Liver (tissue), 10 donors: ENCODE measurements at places on chromosomes 12 and 14. TPM values are rescaled to one million over a fixed set of nuclear protein-coding genes. Genes with fewer than 3 reads are reported as not detected.

The TOX4 gene
- total RNA-seq = 22.4 TPM

DNA sequence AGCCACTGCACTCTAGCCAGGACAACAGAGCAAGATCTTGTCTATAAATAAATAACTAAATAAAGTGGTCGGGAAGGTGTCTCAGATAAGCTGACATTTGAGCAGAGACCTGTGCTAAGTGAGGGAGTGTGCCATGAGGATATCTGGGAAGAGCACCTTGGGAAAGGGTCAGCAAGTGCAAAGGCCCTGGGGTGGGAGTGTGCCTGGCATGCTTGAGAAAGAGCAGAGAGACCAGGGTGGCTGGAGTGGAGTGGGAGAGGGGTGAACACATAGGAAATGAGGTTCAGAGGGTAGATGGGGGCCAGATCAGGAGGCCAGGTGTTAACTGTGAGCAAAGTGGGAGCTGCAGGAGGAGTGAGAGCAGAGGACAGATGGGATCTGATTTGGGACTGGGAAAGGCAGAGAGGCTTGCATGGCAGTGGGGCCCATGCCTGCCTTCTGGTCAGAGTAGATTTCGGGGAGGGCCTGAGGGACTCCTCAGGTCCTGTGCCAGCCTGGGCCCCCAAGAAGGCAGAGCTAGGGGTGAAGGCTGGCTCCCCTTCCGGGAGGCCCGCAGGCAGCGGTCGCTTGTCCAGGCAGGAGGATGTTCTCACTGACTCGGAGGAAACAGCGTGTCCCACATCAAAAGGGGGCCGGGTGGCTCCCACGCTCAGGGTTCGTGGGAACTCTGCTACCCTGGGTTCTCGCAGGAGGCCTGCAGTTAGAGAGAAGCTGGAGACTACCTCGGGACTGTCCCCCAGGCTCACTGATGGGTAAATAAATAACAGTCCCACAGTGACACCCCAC is 32.6 kb downstream of the DTX1 start:
- H3K4me3 ChIP-seq = no peak overlapping the region
- H3K4me1 ChIP-seq = no peaks in the 10 kb centered on the region
- no peak for DNase-seq
- no peak overlapping the region for H3K27ac ChIP-seq
- no peaks in the 10 kb centered on the region for H3K36me3 ChIP-seq

GRCh38 chr14:77822307-77822706 is 22.4 kb downstream of the ADCK1 start:
- no peaks in the 10 kb centered on the region for H3K4me1 ChIP-seq
- no peaks in the 10 kb centered on the region for H3K27me3 ChIP-seq
- no peak for DNase-seq
- no peak overlapping the region for H3K4me3 ChIP-seq
- no peak overlapping the region for H3K27ac ChIP-seq

GRCh38 chr14:69629225-69630127 is 18.1 kb downstream of the SUSD6 start:
- H3K4me1 ChIP-seq = peaks cover 3% of the 10 kb centered on the region
- no peak for DNase-seq
- no peaks in the 10 kb centered on the region for H3K36me3 ChIP-seq
- no peaks in the 10 kb centered on the region for H3K27me3 ChIP-seq
- H3K4me3 ChIP-seq = no peak overlapping the region
